ENCODE measurements at places on chromosomes 1 and 21.

DNA sequence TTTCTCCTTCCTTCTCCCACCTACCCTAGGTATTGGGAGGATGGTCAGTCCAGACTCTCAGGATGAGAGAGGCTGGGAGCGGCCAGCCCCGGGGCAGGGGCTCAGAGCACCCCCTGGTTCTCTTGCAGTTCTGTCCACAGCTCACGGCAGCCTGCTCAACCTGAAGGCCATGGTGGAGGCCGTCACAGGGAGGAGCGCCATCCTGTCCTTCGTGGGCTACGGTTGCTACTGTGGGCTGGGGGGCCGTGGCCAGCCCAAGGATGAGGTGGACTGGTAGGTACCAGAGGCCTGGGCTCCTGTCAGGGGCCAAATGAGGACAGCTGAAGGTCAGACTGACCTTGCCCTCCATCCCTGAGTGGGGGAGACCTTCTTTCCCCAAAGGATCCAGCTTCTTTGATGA lies 4.2 kb downstream of the PLA2G2F start:
- DNase-seq, result no peak

DNA sequence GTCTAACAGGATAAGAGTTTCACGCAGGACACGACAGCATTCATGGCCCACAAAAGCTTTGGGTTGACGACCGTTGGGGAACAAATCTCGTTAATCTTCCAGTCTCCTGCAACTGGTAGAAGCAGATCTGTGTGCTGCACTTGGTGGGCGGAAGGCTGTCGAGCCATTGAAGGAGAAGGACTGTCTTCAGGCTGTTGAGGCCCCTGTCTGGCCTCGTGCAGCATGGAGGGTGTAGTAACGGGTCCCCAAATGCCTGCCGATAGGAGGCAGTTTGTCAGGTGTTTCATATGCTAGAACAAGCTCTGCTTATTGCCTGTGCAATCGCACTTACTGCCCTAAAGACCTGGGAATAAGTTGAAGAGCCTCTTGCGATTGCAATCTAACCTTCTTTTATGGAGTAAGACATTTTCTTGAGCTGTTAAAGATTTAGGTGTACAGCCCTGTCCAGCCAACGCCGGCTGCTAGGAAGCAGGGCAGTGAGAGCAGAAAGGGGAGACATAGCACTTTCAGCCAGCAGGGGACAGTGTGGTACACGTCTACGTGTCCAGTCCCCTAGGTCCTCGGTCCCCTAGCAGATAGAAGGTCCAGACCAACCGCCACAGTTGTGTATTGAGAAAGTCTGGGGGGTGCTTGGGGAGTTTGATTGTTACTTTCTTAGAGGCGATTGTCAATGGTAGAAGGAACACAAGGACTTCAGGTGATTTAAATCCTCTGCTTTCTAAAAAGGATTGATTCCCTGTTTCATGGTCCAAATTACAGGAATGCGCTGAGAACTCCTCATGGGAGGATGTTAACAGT lies 102.3 kb upstream of the TMPRSS2 start:
- DNase-seq, result peak; percentile 86

DNA sequence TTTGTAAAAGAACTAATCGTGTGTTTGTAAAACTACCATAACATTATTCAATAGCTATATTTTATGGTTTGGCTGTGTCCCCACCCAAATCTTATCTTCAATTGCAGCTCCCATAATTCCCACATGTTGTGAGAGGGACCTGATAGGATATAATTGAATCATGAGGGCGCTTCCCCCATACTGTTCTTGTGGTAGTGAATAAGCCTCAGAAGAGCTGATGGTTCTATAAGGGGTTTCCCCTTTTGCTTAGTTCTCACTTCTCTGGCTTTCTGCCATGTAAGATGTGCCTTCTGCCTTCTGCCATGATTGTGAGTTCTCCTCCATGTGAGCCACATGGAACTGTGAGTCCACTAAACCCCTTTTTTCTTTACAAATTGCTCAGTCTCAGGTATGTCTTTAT lies 1372.3 kb downstream of the AMY1C start:
- no peak for DNase-seq

DNA sequence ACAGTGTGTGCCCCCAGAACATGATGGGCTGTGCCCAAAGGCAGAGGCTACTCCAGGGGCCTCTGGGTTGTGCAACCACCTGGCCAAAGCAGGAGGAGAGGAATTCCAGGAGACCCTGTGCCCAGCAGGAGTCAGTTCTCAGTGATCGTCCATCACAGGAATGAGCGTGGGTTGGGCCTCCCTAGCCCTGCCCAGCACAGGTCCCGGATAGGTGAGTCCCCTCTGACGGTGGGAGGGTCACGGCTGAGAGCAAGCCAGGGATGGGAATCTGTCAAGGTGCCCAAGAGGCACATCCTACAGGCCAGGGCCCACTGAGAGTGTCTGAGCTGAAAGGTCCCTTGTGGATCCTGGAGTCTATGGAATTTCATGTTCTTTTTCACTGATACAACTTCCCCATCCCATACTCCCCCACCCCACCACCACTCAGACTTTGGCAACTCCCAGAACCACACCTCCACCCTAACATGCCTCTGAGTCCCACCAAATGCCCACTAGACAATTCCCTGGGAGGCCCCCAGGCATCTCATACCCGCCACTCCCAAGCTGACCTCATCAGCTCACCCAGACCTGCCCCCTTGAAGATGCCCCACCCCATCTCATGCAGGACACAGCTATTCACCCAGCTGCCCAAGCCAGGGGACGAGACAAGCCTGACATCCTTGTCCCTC lies 3.1 kb downstream of the GJB4 start:
- no peak for DNase-seq

DNA sequence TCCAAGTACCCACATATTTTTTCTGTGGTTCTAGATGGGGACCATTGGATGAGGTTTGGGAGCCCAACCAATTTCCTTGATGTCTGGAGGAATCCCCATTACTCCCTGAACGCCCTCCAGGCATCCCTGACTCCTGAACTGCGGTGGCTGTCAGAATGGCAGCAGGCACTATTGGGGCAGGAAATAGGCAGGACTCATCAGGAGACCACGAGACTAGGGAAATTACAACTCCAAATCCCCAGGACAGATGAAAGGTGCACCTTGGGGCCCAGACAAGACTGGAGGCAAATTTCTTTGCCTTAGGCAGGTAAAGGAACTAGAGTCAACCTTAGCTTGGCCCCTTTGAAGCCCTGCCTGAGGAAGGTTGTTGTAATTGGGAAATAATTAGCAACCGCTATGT lies 1.1 kb downstream of the CGN start:
- no peak for DNase-seq

DNA sequence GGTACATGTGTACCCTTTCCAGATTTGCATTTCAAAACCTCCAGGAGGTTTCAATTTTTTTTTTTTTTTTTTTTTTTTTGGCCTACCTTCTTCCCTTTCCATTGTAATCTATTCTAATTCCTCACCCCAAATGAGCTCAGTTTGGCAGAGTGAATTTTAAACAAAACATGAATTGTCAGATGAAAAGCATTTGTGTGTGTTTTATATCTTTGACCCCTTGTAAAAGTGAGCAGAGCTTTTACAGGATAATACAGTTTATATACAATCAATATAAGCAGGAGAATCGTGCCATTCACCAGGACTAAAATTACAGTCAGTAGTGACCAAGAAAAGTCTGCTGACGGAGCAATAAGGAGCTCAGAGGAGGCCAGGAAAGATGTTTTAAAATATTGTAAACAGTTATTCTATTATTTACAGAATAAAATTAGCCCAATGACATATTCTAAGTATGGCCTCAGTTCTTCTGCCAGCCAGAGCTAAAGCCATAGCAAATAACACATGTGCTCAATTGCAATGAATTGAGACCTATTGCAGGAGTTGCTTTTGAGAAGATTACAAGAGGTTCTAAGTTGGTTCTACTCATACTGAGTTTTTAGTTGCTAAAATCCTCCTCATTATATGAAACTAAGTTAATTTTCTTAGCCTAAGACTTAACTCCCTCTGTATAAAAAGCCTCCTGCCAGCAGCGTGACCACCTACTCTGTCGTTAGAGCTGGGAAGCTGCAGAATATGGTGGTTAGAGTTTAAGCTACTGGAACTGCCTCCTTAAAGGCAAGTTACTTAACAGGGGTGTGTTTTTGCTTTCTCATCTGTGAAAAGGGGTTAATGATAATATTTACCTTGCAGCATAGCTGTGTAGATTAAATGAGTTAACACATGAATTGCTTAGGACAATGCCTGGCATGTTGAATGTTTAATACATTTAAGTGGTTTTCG lies 50.8 kb upstream of the ZNF326 start:
- peak; percentile 17 for DNase-seq

GRCh38 chr1:54070171-54070837 lies 16.9 kb downstream of the TCEANC2 start:
- peak; percentile 81 for DNase-seq

- DNase-seq, result peak; percentile 85
Measured at GRCh38 chr1:64471218-64472039, 1.5 kb downstream of the CACHD1 start.

GRCh38 chr1:77553568-77554291 lies 128.7 kb downstream of the ZZZ3 start:
- DNase-seq, result no peak

DNA sequence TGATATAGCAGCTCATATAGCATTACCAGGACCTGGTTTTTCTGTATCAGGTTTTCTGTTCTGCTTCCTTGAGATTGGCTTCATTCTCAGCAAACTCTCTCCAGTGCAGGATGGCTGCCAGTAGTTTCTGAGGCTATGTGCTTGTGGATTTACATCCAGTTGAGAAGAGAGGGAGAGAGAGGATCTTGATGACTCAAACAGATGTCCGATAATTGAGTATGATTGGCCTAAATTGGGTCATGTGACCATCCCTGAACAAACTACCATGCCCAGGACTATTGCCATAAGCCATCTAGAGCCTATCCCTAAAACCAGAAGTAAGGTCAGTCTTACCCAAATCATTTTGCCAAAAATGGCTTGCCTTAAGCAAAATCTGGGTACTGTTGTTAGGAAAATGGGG lies 18.1 kb upstream of the PSMA5 start:
- no peak for DNase-seq

DNA sequence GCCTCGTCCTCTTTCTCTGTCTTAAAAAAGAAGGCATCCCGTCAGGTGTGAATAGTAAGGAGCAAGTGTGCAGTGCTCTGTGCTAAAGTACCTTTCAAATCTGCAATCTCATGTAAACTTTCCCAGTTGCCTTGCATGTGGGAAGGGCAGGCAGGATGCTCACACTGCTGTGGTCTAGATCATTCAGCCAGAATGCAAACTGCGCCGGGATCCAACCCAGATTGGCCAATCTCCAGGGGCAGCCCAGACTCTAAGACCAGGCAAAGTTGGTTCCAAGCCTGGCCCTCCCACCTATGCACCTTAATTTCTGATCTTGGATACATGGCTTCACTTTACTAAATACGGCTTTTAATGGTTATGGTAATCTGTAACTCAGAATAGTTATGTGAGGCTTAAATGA lies 3.2 kb upstream of the MAP1LC3C start:
- no peak for DNase-seq

GRCh38 chr1:98157524-98158313 lies 236.9 kb upstream of the DPYD start:
- DNase-seq, result no peak

DNA sequence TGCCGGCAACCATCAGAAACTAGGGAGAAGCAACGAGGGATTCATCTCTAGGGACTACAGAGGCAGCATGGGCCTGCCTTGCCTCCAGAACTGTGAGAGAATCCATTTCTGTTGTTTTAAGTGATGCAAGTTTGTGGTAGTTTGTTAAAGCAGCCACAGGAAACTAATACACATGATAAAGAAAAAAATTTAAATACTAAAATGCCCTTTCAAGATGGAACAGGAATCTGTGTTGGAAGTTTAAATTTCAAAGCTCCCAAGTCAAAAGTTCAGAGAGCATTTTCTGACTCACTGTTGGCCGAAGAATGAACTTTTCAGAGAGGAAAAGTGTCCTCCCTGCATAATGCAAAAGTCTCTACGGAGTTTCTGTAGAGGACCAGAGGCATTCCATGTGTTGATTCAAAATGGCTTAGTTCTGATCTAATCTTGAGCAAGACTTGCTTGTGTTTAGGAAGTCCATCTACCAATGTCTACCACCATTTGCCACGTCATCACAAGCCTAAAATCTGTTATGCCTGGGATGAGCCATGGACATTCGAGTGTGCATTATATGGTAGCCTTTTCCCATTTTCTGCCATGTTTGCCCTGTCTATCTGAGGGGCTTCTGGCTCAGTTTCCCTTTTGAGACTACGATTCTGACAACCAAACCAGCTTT lies 22.4 kb upstream of the ARHGAP29 start:
- no peak for DNase-seq

GRCh38 chr1:205075642-205076155 lies 8.6 kb downstream of the TMEM81 start:
- DNase-seq, result no peak

GRCh38 chr1:243559575-243560162 lies 290.4 kb downstream of the AKT3 start:
- DNase-seq, result no peak

- no peak for DNase-seq
Measured at GRCh38 chr21:43717967-43718871, 710 bp upstream of the PDXK start.

Measured in eye (tissue), 1 donor.